ENCODE measurements at places on chromosomes 6 and 20.

DNA sequence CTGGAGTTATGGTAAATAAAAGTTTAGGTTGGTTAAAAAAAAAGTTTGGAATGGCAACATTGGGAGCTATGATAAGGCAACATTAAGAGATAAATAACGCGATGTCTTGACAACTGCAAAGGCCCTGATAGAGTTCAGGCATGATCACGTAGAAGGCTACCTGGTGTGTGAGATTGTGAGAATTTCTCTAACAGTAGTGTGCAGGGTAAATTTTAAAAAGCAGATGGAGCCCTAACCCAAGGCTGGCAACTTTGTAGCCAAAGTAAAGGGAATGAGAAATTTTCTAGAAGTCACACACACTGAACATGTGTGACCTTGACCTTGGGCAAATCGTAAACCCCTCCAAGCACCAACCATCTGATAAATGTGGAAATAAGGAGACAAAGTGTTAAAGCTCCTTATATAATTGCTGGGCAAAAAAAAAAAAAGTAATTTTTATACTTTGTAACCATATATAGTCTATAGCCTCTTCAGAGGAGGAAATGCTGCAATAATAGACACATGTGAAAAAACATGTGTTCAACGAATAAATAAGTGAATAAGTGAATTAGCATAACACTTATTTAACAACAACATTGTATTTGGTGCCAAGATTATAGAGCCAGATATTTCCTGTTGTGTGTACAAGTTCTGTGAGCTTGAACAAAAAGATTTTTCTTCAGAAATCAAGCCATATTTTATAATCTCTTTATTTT, 18.2 kb downstream of the KCNQ5 start:
- no peak for DNase-seq

GRCh38 chr20:32580970-32581838, 3.9 kb downstream of the NOL4L start:
- peak; percentile 69 for DNase-seq

DNA sequence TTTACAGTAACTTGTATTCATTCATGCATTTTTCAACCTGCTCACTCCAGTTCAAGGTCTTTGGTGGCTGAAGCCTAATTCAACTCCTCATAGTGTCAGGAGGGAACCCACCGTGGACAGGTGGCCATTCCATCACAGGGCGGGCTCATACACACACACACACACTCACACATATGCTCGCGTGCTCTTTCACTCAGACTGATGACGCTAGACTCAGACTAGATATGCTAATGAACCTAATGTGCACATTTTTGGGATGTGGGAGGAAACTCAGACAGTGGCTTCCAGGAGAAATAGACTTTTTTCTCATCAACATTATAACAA, 56.7 kb downstream of the TRIM27 start:
- peak; percentile 79 for DNase-seq

- DNase-seq, result no peak
Measured at GRCh38 chr6:43702171-43702533, 14.6 kb upstream of the MRPS18A start.

- DNase-seq, result no peak
Measured at GRCh38 chr20:7744411-7744810, 195.8 kb downstream of the HAO1 start.

DNA sequence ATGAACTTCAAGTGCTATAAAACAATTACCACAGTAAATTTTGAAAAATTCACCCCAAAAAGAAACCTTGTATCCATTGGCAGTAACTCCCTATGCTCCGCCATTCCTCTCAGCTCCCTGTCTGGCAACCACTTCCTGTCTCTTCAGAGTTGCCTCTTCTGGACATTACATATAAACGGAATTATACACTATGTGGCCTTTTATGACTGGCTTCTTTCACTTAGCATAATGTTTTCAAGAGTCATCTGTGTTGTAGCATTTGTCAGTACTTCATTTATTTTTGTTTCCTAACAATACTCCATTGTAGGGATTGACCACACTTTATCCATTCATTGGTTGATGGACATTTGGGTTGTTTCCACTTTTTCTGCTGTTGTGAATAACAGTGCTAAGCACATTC, 50.1 kb downstream of the CEP43 start:
- DNase-seq, result no peak

DNA sequence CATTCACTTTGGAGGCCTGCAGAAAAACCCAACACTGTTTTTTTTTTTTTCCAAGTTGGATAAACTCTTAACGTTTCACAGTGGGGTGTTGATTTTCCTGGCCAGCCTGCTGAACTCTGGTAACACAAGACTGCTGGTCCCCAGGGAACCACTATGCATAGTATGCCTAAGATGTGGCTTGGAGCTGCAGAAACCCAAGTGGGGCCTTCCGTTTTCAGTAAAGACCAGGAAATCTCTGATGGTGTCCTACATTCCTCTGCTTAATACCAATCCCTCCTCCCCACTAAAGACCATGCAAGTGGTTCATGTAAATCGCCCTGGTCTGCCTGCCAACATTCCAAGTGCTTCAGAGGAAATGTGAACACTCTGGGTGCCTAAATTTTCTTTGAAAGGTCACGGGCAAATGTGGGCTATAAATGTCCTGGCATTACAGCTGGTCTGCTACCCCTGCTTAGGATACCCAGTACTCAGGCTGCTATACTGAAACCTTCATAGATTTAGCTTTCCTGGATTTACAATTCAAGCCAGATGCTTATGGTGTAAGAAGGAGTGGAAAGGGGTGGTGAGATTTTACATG, 615.4 kb downstream of the MAFB start:
- no peak for DNase-seq

GRCh38 chr6:42315991-42316970, 98.6 kb upstream of the MRPS10 start:
- peak; percentile 86 for DNase-seq

DNA sequence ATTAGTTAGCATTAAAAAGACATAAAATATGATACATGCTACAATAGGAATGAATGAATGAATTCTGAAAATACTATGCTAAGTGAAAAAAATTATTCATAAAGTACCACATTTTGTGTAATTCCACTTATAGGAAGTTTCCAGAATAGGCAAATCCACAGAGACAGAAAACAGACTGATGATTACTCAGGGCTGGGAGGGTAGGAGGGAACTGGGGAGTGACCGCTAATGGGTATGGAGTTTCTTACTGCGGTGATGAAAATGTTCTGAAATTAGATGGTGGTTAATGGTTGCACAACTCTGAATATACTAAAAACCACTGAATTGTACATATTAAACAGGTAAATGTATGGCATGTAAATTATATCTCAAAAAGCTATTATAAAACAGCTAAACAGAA, 22.6 kb downstream of the FERMT1 start:
- DNase-seq, result no peak

DNA sequence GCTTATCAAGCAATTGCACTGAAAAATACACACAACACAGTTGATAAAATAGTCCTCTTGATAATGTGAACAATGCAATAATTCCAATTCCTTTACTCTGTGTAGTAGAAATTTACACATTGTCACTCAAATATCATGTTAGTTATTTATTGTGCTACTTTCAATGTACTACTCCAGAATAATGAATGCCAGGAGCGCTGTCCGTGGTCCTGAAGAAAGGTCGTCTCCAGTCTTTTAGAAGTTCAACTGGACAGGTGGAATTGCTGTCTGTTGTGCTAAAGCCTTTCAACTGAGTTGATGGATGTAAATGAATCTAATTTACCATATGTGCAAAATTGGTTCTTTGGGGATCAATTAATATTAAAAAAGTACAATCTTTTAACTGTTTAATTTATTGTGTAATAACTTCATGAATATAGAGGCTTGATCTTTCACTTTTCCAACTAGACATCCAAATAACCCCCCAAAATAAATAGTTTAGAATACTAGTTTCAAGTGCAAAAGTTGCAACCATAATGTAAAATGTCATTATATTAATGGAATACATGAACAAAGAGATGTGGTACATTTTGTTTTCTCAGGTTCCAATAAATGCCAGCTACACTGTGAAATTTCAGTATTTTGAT, 3.2 kb downstream of the GRIK2 start:
- peak; percentile 18 for DNase-seq

- DNase-seq, result no peak
Measured at GRCh38 chr20:48065833-48066232, 280.6 kb upstream of the SULF2 start.

GRCh38 chr20:35145141-35145564, 2.0 kb downstream of the EDEM2 start:
- DNase-seq, result peak; percentile 85

GRCh38 chr6:112223070-112223861, 31.1 kb downstream of the LAMA4 start:
- no peak for DNase-seq

DNA sequence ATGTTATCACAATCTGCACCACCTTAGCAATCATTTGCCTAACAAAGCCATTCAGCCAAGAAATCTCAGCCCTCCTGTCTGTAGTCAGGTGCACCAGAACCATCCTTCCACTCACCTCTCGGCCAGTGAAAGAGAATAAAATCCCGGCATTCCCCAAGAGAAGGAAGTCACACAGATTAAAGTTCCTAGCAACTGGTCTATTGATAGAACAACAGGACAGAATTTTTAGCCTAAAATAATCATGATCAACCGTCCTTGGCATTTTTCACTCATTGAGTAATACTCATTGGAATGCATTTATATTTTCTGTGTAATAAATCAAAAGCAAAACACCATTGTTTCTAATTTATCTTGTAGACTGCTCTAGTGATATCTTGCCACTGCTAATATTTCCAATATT, 85.7 kb upstream of the CDH4 start:
- no peak for DNase-seq

DNA sequence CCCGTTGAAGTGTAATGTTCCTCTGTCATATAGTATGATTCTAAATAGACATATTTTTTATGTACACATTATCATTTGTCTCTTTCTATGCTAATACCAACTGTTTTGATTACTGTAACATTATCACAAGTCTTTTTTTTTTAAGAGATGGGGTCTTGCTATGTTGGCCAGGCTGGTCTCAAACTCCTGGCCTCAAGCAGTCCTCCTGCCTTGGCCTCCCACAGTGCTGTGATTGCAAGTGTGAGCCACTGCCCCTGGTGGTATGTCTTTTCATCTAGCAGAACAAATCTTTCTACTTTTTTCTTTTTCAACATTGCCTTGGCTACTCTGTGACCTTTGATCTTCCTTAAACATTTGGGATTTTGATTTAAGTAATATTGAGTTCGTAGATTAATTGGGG, 57.7 kb downstream of the SLX4IP start:
- no peak for DNase-seq

Measured in SW480 (cell line).